ENCODE measurements at places on chromosomes 3 and 15.

GRCh38 chr3:11305509-11305908 lies 33.3 kb downstream of the ATG7 start:
- DNase-seq = no peak

DNA sequence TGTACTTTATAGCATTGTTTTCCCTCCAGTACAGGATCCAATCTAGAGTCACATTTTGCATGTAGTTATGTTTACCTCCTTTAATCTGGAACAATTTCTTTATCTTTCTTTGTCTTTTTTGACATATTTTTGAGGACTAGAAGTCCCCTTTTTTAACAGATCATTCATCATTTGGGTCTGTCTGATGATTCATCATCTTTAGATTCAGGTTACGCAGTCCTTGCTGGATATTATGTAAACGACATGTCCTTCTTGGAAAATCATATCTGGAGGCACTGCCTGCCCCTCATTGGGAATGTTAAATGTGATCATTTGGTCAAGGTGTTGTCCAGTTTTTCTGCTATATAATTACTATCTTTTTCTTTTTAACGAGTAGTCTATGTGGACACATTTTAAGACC lies 18.3 kb downstream of the TGM4 start:
- DNase-seq = no peak

- no peak for DNase-seq
These were observed 219.3 kb upstream of the CTNNB1 start for GRCh38 chr3:40979962-40980361.

DNA sequence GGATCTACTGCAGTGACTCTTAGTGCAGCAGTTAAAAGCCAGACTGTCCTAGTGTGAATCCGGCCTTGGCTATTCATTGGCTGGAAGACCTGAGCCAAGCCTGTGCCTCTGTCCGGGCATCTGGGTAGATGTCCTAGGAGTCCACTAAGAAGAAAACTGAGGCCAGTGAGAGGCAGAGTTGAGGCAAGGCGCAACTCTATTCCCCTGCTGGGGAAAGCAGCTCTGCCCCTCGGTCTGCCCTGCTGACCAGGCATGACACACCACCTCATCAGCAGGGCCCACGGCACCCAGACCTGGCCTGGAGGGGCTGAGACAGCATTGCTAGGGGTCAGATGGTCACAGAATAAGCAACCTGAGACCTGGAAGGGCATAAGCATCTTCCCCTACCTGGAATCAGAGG lies 46.7 kb upstream of the ABHD2 start:
- DNase-seq = no peak

GRCh38 chr15:65868546-65869125 lies 655 bp upstream of the RAB11A start:
- DNase-seq = no peak

DNA sequence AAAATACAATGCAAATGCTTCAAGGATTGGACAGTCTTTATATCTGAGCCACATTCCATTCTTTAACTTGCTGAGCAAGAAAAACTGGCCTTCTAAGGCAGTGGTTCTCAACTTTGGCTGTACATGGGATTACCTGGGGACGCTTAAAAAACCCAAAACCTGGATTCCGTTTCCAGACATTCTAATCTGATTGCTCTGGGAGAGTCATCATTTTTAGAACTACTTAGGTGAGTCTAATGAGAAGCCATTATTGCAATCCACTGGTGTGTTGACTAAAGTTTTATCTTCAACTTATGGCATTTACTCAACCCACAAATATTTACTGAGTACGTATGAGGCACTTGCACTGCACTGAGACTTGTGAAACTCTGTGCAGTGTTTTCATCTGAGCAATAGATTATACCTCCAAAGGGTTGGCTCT lies 195.7 kb upstream of the ATP11B start:
- DNase-seq = no peak

DNA sequence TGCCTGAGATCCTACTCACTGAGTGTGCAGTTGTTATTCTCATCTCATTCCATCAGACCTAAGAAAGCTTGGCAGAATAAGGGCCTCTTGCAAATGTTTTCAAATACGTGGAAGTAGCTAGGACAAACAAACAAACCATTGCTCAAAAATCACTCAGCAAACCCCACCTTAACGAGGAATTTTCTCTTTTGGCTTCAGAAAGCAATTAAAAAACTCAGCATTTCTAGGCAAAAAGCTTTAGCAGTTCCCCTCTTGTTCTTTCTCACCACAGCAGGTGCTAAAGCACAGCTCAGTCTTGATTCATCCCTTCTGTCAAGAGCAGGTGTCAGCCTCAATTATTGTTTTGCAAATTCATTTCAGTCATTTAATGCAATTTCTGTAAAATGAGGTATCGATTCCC lies 58.6 kb upstream of the NUDT16 start:
- no peak for DNase-seq

GRCh38 chr15:99438691-99439523 lies 126.9 kb upstream of the MEF2A start:
- DNase-seq = no peak

- DNase-seq = no peak
These were observed 18.4 kb downstream of the FLNB start for GRCh38 chr3:58026598-58026997.

DNA sequence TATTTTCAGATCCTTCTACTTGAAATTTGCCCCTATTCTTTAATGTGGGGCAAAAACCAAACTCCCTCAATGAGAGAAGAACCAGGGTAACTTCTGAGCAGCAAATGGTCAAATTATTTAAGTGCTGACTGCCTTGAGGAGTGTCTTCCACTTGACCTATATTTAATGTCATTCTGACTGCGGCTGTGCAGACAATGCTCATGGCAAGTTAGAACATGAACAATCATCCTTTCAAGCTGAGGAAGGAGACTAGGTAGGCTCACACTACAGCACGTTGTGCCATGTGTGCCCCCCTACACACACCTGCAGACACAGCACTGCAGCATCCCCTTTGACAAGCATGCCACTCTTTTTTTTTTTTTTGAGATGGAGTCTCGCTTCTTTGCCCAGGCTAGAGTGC lies 98.2 kb downstream of the OSBPL10 start:
- DNase-seq = no peak

DNA sequence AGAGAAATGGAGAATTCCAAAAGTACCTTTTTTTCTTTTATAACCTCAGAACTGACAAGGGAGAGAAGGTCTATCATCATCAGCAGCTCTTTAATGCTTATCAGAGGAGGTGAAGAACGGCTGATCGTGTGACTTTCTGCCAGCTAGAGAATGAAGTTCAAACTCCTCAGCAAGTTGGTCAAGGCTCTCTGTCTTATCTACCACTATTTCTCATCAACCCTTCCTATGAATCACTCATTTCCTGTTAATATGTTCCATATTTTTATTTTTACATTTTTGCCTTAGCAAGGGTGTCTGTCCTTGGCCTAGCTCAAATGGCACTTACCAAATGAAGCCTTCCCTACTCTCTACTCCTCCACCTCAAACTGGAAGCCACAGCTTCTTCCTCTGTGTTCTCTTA lies 73.1 kb upstream of the TSPAN3 start:
- DNase-seq = no peak

- no peak for DNase-seq
These were observed 7.5 kb downstream of the COLQ start for GRCh38 chr3:15513810-15514662.

GRCh38 chr3:160226026-160226907 lies 1.0 kb downstream of the C3orf80 start:
- peak; percentile 9 for DNase-seq

- DNase-seq = no peak
These were observed 198.2 kb downstream of the SLCO3A1 start for GRCh38 chr15:92051716-92052115.

- no peak for DNase-seq
These were observed 15.4 kb upstream of the MUC20 start for GRCh38 chr3:195705081-195705991.

DNA sequence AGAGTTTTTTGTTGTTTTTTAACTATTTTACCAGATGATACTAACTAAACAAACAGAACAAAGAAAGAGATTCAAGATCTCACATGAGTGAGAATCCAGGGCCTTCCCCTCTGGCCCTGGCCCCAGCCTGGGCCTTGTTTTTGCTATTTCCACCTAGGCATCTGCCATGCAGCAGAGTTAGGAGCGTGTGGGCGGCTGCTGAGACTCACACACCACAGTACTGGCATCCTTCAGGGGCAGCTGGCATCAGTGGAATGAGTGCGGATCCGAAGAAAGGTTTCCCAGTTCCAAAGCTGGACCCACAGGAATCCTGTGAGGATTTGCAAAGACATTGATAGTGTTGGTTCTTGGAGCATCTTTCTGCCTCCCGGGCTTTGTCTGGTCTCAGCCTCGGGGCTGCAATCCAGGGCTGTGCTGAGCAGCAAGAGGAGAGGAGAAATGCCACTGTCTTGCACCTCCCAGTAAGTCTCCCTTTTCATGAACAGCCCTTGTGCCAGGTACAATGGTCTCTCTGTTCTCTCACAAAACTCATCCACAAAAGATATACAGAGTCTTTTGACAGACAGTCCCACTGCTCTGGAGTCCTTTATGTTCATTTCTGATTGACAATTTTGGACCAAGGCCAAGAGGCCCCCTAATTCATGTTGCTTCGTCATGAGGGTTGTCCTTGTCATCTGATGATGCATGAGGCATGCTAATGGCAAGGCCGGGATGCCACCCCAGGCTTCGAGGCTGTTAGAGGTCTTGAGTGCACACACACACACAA lies 46.6 kb downstream of the APH1B start:
- no peak for DNase-seq

DNA sequence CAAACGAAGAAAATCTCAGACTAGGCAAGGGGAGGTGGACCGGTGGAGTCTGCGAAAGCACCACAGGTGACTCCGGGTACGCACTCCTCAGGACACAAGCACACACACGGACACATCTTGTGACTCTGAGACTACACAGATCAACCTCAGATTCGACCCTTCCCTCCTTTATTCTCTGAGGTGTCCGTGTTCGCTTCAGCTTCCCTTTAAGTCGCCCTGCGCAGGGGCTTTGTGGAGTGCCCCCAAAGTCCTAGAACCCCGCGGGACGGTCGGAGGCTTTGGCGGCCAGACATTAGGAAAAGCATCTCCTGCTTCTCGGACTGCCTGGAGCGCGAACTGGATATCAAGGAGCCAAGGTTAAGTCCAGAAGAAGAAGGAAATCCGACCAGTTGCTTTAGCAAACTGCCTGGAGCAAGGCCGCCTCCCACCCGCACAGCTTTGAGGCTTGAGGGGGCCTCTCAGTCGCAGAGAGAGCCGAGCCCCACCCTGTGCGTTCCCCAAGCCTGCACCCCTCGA lies 730 bp downstream of the DGKG start:
- DNase-seq = no peak

GRCh38 chr15:28269097-28269496 lies 52.9 kb downstream of the HERC2 start:
- no peak for DNase-seq

DNA sequence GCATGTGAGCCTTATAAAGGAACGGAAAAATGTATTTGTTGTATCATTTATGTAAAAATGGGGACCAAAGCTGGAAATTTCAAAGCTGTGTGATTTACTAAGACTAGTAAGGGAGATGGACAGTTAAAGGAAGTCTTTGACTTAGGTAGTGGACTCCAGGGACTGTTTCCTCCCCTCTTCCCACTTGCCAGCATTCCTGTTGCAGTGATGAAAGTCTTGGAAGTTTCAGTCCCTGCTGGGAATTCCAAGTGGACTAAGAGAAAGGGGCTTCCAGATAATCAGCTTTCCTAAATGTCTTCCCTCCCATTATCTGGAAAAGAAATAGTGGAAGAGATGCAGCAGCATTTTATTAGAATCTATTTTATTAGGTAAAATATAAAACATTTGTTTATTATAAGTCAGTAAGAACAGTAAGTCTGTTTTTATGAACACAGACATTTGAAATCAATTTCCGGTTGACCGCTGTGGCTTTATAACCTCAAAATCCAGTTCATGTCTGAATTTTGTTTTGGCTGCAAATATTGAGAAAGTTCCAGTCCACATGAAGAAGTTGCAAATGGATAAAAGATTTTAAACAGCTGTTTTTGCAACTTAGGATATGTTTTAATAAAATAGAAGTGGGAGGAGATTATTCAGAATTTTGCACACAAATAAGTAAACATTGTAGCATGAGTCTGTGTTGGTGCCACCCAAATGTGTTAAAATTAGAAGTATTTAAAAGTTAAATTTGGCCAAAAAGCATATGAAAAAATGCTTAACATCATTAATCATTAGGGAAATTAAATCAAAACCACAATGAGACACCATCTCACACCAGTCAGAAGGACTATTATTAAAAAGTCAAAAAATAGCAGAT lies 141.8 kb downstream of the IL20RB start:
- DNase-seq = no peak

DNA sequence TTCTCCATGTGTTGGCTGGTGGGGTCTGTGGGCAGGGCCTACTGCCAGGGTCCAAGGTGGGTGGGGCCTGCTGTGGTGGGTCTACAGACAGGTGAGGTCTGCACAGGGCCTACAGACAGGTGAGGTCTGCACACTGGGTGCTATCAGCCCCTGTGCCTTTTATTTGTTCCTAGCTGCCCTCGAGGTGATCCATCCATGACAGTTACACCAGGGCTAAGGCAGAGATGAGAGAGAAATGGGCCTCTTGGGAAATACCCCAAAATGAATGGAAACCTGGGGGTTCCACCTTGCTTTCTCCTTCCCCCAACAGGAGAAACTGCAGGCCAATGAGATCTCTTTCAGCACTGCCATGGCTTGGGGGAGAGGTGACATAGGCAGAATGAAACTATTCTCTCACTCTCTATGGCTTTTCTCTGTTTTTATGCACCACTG lies 36.4 kb downstream of the CFAP100 start:
- DNase-seq = no peak

GRCh38 chr3:69182588-69183316 lies 60.4 kb upstream of the LMOD3 start:
- peak; percentile 31 for DNase-seq

- no peak for DNase-seq
These were observed 104.3 kb upstream of the EOMES start for GRCh38 chr3:27826448-27826847.

- no peak for DNase-seq
These were observed 3.3 kb upstream of the IDH2 start for GRCh38 chr15:90105521-90105920.

- DNase-seq = no peak
These were observed 3.0 kb upstream of the GPR87 start for GRCh38 chr3:151319628-151320027.

GRCh38 chr15:41284427-41285177 lies 47.8 kb downstream of the OIP5 start:
- peak; percentile 25 for DNase-seq

DNA sequence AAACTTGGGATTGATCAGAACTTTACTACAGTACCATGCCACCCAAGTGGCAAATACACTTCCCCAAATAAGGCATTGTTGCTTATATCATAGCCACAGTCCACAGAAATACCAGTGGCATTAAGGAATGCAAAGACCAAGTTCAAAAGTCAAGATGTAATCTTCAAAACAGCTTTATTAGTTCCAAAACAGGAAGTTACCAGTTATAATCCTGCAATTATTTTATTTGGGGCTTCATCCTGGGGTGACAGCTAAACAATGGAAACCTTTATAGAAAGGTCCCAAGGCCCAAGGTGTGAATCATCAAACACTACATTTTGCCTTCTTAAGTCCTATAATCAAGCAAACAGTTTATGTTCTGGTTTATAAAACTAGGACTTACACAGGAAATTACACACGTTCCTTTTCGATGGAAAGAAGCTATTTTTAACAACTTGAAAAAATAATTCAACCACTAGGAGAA lies 30.3 kb upstream of the RNF7 start:
- DNase-seq = peak; percentile 34
